Right hindlimb (tissue), 1 donor: ENCODE measurements at places on chromosomes 7 and 10.

GRCh38 chr10:28669227-28670173 lies 7.8 kb upstream of the BAMBI start:
- DNase-seq: no peak

DNA sequence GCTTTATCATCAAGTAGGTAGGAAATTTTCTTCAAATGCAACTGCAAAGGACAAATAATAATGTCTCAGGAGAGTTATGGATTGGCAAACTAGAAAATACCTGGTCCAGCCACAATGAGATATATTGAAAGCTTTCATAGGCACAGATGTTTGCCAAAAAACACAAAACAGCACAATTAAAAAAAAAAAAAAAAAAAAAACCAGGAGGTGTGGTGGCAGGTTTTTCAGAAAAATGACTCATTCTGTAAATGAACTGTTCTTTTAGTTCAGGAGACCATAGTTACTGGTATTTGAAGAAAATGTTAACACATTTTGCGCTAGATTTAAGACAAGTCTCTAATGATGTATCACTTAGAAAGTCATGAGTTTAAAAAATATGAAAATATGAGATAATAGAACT lies 55.0 kb upstream of the JCAD start:
- no peak for DNase-seq

- DNase-seq: no peak
Measured at GRCh38 chr7:5179756-5180155, 10.3 kb upstream of the WIPI2 start.

- DNase-seq: peak; percentile 71
Measured at GRCh38 chr10:114043532-114044246, at the start of gene ADRB1. Gene ADRB1, plus strand, starts transcription at chr10:114043866. Its CDS starts 267 bp downstream, at chr10:114044133.

- DNase-seq: no peak
Measured at GRCh38 chr7:111535142-111535870, 27.0 kb downstream of the IMMP2L start.

GRCh38 chr7:50184271-50184990 lies 91.4 kb upstream of the ZPBP start:
- DNase-seq: no peak

- DNase-seq: no peak
Measured at GRCh38 chr10:101162677-101163076, 31.6 kb downstream of the TLX1 start.

DNA sequence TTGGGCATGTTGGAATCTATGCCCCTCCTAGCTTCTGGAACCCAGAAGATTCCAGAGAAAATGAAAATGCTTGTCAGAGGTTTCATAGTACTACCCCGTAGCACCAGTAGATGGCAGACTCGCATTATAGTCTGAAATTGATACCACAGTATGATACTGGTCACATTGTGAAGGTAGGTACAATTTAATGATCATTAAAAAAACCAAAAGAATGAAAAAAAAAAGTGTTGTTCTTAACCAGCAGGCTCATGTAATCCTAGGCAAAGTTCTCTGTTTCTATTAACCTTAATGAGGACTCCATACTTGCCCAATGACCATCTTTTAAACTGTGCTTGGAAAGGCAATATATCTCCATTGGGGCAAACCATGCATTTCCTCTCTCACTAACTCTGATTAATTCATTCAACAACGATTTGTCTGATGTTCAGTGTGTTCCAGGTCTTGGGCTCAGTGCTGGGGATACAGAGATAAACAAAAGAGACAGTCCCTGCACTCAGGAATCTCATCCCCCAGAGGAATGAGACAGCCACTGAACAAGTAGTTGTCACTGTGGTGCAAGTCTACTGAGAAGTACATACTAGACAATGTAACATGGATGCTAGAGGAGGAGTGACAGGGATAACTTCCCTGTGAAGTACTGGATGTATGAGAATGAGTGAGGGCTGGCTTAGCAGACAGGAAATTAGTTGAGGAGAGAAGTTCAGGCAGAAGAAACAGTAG lies 223.5 kb upstream of the PHYHIPL start:
- peak; percentile 73 for DNase-seq

GRCh38 chr10:114525368-114525949 lies 121.2 kb upstream of the AFAP1L2 start:
- peak; percentile 39 for DNase-seq

DNA sequence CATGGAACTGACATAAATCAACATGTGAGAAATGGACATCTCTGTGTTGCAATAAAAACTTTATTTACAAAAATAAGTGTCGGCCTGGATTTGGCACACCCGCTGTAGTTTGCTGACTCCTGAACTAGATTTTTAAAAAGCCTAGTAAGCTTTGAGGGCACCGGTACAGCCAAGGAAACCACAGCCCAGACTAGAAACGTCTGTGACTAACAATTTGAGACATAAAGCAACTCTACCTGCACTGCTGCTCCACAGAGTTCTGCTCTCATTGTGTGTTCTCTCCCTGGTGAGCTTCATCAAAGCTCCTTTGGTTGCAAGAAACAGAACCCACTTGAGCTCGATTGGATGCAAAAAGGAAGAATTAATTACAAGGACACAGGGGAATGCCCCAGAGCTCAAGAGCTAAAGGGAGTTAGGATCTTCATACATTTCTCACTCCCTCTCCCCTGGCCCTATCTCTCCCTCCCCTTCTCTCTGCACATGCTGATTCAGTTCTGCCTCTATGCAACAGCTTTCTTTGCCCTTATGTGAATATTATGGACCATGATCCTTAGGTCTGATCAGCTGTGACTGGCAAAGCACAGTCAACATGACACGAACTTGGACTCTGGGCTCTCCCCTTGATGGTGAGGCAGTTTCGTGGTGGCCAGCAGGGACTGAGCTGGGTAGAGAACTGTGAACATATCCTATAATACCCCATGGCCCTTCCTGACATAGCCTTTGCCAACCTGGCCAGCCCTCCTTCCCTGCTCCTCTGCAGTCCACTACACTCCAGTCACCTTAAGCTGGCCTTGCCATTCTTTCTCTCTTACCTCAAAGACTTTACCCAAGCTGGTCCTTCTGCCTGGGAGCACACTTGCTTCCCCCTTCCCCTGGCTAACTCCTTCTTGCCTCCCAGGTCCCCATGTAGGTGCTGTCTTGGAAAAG lies 77.5 kb upstream of the YAE1 start:
- DNase-seq: no peak

GRCh38 chr10:44463511-44464121 lies 78.7 kb upstream of the CXCL12 start:
- DNase-seq: no peak

DNA sequence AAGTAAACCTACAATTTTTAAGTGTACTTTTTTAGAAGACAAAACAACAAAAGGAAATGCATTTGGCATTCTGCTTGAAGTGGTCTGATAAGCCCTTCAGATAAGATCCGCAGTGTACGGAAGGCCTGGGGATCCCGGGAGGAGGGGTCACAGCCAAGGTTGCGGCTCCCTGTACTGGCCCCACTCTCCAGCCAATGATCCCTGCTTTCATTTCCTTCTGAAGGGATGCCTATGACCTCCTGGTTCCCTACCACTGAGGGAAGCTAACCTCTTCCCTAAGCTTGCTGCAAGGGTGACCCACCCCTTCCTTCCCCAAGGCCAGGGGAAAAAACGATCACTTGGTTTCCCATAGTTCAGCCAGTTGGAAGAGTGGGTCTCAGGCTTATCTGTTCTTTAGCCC lies 5.3 kb downstream of the DENND2A start:
- DNase-seq: no peak

DNA sequence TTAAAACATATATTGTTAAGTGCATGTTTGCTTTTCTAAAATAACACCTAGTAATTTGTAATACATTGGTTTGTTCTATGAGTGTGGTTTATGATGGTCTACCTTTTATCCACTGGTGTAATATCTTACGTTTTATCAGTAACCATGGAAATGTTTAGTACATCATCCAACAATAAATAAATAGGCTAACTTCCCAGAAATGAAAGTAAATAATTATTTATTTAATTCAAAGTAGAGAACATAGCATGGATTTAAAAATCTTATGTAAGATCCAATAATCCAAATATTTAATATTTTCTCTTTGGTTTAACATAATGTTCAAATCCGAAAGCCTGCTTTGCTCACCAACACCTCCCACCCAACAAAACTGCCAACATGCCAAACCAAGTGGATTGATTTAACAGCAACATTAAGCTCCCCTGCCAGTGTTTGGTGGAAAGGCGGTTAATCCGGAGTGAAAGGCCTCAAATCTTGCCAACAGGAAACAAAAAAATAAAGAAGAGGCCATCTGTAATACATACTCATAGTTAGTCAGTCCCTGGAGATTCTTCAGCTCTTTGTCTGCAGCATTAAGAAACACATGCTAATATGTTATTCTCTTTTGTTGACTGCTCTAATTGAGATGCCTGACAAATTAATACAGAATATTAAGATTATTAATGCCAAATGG lies 897.8 kb downstream of the CNTNAP2 start:
- DNase-seq: peak; percentile 27

GRCh38 chr10:125955766-125956165 lies 59.4 kb downstream of the FANK1 start:
- no peak for DNase-seq

- DNase-seq: no peak
Measured at GRCh38 chr10:133528845-133529575, 1.8 kb downstream of the CYP2E1 start.

GRCh38 chr7:96959135-96959534 lies 46.2 kb upstream of the DLX6 start:
- no peak for DNase-seq

GRCh38 chr10:63713191-63714144 lies 192.3 kb downstream of the REEP3 start:
- DNase-seq: peak; percentile 94

- DNase-seq: peak; percentile 70
Measured at GRCh38 chr10:126169899-126170298, 218.4 kb downstream of the ADAM12 start.
